ENCODE measurements at places on chromosomes 4 and X.

GRCh38 chr4:154039435-154040343 is 250.8 kb upstream of the SFRP2 start:
- DNase-seq = no peak

DNA sequence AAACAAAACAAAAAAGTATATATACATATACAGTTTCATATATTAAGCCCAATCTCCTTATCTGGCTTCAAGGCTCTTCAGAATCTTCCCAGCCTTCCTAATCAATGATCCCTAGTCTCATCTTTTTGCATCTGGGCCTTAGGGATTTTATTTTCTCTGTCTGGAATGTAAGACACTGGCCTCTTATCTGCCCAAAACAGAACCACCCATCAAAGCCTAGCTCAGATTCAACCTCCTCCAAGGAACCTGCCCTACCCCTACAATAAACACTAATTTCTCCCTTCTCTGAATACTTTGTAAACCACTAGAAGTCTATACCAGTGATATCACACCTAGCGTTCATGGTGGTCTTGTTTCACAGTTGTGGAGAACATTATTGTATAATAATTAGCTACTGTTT is 23.2 kb upstream of the GAB1 start:
- no peak for DNase-seq

DNA sequence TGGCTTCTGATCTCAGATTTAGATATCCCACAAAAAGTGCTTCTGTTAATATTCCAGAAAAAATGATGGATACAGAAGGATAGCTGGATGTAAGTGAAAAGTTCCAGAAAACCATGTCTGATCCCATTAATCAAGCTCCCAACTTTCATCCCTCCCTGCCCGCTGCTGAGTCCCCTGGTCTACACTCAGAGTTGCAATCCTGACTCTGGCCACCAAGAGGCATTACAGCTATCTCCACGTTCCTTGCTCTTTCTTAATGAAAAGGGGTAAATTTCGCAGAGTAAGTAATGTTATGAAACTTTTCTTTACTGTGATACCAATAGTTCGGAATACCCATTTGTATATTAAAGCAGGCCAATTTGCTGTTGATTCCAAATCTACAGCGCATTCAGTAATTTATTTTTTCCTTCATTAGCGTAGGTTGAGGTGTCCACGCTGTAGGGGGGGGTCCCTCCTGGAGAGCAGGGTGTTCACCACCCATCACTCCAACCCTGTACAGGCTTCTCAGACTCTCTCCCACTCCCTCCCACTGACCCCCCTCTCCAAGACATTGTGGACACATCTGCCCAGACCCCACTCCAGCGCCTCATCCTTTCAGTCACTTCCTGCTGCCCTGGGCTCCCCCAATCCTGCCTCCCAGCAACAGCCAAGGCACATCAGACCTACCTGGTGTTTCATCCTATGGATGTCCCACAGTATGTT is 55.1 kb downstream of the RAB40A start:
- DNase-seq = no peak

DNA sequence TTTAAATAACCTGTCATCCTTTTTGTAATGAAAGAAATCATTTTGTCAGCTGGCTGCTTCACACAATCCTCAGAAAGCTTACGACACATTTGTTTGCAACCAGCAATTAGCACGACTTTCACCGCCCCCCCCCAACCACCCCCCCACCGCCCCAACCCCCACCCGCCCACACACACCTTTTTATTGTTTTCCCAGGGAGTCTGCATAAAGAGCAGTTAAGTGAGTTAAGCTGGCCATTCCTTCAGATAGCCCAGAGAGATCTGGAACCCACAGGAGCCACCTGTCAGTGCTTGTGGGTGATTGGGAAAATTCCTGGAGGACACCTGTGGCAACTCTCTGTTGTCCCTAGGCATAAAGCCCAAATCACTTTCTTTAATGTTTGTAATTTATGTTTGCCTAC is 175.7 kb upstream of the FMR1 start:
- no peak for DNase-seq

DNA sequence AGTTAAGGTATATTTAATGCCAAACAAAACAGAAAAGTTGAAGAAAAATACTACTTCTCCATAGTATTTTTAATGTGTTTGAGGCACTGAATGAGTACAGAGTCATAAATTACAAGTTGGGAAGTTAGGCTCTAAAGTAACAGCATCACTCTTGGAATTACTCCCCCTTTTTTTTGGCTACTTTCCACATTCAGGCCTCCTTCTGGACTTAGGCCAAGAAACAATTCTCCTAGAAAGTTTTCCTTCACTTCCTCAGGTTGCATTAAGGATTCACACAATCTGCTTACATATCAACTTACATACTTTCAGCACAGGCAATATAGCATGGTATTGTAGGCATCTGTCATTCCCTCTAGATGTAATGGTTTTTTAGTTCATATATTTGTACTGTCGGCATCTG is 52.1 kb downstream of the TMEM165 start:
- no peak for DNase-seq

DNA sequence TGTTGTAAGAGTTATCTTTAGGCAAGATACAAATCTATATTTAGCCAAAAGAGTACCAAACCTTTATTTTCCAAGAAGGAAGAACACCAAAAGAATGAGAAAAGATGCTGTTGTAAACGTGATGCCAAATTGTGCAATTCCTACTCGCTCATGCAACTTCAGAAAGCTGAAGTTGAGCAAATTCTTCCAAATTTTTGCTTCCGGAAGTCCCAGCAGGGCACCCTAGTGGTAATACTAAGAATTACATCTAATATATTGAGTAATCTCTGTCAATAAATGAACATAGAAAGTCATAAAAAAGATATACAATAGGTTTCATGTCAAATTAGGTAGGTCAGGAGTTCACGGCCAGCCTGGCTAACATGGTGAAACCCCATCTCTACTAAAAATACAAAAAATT is 36.0 kb upstream of the SMARCAD1 start:
- DNase-seq = no peak

- DNase-seq = no peak
These were observed 97.7 kb downstream of the EFHC2 start for GRCh38 chrX:44245733-44246132.

GRCh38 chr4:7365462-7366179 is 69.1 kb downstream of the PSAPL1 start:
- DNase-seq = no peak
